Activated T-cell treated with anti-CD3 and anti-CD28 coated beads for 1 hour (primary cell): ENCODE measurements at places on chromosomes 5 and 9.

GRCh38 chr5:79641414-79641813, 29.2 kb downstream of the TENT2 start:
- DNase-seq: no peak

DNA sequence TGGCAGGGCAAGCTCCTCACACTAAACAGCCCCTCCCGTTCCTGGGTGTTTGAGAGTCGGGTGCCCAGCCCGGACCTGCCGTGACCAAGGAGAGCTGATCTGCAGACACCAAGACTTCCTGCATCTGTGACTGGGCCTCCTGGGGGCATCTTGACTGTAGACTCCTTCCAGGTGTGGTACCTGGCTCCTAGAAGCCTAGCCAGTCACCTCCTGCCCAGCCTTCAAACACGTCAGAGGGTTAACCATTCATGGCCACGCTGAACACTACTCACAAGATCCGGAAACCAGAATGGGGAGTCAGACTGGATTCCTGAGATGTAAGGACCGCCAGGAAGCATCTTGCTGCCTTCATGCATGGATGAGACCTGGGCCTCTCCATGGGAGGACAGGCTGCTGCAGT, 3.7 kb upstream of the LCN2 start:
- no peak for DNase-seq

- DNase-seq: no peak
Observed at GRCh38 chr5:81226949-81227348, 6.2 kb upstream of the CKMT2 start.

- no peak for DNase-seq
Observed at GRCh38 chr5:56259002-56259511, 25.9 kb upstream of the ANKRD55 start.

DNA sequence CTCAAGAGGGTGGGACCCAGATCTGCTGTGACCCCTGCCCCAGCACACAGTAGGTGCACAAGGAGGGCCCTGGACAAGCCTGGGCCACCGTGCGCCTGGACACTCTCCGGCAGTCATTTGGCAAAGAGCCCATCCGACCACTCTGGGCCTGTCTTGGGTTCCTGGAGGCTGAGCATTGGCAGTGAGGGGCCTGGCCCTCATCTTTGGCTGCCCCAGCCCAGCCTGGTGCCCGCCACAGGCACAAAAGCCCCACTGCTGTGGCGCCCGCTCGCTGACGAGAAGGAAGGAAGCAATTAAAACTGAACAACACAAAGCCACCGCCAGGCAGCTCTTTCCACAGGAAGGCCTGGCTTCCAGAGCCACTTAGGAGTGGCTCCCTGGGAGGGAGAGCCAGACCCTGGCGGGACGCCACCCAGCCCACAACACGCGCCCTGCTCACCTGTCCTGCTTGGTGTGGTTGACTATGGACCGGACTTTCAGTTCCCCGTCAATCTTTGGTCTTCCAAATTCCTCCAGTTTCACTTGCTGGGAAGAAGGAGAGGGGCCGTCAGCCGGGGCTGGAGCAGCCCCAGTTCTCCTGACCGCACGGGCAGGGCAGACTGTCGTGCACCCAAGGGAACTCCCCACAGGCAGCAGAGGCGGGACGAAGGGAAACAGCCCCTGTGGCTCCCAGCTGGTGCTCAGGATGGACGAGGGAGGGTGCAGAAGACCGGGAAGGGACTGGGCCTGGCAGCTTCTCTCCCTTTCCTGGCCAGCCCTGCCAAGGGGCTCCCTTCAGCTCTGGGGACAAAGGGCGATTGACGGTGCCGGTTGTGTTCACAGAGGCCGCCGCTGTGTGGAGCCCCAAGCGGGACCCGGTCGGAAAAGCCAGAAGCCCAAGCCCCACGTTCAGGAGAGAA, 50.9 kb upstream of the SARDH start:
- no peak for DNase-seq

- DNase-seq: no peak
Observed at GRCh38 chr9:89450213-89450612, 47.7 kb downstream of the SEMA4D start.

DNA sequence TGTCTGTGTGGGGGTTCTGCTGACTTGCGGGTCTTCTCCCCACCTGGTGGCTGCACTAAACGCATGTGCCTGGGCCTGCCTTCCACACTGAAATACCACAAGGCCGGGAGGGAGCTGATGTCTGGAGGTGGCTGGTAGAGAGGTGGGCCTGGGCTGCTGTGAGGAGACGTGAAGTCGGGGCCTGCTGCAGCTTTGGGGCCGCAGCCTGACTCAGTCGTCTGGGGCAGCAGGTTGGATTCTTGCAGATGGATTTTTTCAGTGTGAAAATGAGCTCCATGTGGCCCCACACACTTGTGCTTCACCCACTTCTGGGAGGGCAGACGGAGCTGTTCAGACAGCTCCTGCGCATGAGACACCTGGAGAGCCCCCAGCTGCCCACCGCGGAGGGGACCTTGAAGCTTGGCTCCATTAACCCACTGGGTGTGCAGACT, 29.3 kb downstream of the COL5A1 start:
- no peak for DNase-seq

GRCh38 chr9:89372979-89373378, 54.7 kb downstream of the SECISBP2 start:
- DNase-seq: no peak

- DNase-seq: no peak
Observed at GRCh38 chr9:96485280-96485679, 35.3 kb downstream of the HABP4 start.

DNA sequence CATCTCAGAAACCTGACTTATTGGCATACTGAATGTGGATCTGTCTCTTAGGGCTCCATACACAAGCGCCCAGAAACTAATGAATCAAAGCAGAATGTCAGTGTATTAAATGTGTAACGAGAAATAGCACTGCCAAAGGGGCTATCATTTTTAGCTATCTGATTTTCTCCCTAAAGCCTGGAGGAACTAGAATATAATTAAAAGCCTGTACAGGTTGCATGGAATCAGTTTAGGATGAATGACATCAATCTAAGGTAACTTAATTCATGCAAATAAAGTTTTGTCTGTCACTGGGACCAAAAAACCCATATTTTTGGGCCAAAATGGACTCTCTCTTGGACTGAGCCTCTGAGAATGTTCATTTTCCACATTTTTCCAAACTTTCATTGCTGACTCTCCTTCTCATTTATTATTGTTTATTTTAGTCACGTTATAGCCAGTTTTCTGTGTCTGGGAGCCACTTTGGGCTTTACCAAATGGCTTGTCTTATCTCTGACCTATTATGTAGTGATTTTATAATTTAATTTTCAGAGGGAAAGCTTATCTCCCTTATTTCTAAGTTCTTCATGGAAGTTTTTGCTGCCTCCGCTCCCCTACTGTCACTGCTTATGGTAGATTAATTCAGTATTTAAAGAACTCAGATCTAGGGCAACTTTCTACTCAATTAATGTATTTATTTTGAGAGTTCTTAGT, 47.0 kb downstream of the PRR16 start:
- DNase-seq: no peak

GRCh38 chr9:134535171-134535570, 106.4 kb upstream of the COL5A1 start:
- no peak for DNase-seq

DNA sequence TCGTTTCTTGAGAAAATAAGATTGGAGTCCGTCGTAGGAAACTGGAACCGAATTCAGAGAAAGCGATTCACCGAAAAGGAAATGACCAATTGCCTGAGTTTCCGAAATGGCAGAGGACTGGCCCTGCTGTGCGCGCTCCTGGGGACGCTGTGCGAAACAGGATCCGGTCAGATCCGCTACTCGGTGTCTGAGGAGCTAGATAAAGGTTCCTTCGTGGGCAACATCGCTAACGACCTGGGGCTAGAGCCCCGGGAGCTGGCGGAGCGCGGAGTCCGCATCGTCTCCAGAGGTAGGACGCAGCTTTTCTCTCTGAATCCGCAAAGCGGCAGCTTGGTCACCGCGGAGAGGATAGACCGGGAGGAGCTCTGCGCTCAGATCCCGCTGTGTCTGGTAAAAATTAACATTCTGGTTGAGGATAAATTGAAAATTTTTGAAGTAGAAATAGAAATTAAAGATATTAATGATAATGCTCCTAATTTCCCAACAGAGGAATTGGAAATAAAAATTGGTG, 379 bp downstream of the PCDHGA3 start:
- no peak for DNase-seq

GRCh38 chr9:15287309-15287708, 19.7 kb downstream of the TTC39B start:
- no peak for DNase-seq

DNA sequence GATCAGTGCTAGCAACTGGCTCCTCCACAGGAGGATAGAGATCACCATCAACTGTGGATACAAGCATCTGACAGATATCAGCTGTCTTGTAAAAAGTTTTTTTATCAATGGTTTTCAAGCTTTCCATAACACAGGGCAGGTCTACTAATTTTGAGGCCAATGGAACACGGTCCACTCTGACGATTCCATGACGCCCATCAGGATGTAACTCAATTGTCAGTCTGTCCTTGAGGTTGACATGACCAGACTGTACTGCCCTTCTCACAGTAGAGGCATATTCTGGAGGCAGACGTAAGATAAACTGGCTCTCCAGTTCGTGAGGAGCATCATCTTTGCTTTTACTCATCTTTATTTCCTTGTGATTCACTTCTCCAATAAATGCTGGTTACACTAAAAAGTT, 885 bp downstream of the TAF7 start:
- DNase-seq: no peak

DNA sequence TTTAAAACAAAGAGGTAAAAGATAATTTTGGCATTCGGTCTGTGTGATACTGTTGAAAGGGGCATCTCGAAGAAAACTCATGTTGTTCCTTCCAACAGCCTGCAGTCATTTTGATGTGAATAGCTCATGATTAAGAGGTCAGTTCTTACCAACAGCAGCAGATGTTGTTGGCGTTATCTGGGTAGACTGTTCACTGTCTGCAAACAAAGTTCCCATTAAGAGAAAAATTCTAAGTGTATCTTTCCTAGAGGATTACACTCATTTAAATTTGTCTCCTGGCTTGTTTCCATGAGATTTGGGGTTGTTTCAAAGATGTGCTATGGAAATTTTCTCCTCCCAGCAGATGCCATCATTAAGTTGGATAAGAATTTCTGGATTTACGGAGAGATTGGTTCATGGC, 138.2 kb upstream of the RORB start:
- no peak for DNase-seq

DNA sequence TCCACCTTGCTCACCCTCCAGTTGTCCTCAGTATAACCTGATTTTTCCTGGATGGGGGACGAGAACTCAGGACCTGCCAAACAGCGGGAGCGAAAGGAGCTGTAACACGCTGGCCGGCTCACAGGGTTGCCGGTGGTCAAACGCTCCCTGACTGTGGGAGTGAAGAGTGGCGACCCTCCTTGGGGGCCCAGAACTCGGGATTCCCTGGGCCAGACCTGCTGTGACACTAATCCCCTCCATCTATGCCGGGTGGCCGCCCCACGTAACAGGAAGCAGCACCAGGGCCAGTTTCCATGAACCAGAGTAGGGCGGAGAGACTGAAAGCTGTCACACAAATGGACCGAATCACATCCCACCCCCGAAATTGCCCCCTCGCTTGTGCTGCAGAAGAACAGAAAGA, 1809.2 kb upstream of the ACO1 start:
- DNase-seq: no peak

DNA sequence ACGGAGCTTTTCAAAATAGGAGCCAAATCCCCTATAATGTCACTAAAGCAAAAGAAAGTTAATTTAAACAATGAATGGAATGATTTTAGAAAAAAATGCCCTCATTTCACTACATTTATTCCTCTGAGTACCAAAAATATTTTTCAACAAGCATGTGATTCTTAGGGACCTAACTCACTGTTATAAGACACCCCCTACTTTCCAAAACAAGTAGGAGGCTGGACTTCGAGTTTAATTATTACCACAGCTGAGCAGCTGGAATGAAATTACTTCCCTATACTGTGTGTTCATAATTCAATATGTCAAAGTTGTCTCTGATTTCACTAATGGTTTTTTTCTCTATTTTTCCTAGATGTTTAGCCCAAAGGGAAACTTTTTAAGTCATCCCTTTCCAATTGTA, 61.6 kb downstream of the SAXO1 start:
- DNase-seq: no peak

- DNase-seq: no peak
Observed at GRCh38 chr5:77102549-77102948, 15.5 kb upstream of the ZBED3 start.

GRCh38 chr5:38650946-38651345, 94.5 kb upstream of the LIFR start:
- no peak for DNase-seq

DNA sequence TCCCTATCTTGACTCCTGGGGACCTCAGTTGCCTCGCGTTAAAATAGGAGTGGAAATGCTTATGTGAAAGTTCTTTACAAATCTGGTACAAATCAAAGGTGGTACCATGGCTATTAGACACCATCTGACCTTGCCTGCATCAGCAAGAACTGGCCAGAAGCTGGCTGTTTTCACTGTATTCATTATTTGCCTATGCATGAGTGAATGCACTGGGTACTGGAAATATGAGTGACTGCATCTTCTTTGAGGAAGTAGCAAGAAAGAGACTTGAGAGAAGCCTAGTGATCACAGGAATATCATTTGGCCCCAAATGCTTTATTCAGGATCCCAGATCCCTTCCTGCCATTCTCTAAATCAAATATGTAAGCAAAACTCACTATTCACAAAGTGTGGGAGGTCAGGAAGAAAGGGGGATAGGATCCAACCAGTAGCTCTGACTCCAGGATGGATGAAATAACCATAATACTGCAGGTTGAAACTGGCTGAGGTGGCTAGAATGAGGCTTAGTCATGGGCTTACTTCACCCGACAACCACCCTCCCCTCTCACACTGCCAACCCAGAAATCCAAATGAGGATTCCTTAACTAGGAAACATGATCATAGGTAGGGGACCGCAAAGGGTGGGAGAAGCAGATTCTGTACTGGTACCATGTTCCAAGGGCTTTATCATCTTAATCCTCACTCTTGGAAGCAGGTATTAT, 56.7 kb downstream of the FAM114A2 start:
- DNase-seq: no peak
